M059J (cell line): ENCODE measurements at places on chromosomes 6 and 20.
A peak's percentile ranks its signal among the peaks of the same experiment; 100 is the strongest.

- DNase-seq, result no peak
Measured at GRCh38 chr6:143074101-143074500, 13.4 kb downstream of the AIG1 start.

- DNase-seq, result no peak
Measured at GRCh38 chr20:41639630-41640029, 21.5 kb upstream of the CHD6 start.

DNA sequence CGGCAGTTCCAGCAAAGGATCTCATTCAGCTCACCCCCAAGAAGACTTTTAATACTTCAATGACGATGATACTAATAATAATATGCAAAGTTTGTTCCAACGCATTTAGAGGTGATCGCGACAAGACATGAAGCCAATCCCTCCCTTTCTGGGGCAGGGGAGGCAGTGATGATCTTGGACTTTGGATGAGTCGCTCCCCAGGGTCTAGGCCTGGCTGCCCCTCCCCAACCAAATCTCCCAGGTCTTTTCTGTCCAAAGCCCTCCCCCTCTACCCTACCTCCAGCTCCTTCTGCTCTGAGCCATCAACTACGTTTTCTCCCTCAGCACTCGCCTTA lies 33.9 kb downstream of the HLA-A start:
- no peak for DNase-seq

- DNase-seq, result peak; percentile 64
Measured at GRCh38 chr20:51311636-51312479, 230.7 kb downstream of the NFATC2 start.

DNA sequence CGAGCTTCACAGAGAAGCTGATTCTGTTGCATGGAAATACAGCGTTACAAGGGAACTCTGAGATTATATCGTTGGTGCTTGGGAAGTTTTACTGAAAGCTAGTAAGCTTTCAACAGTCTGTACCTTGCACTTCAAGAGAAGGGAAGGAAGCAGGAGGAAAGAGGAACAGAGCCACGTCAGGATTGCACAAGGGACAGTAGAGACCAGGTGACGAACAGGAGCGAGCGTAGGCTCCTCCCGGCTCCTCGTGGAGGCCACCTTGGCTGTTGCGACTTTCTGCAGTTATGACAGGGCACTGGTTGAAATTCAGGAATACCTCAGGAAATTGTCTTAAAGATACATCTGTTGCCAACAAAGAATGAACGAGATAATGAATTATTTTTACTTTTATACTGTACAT lies 18.8 kb downstream of the RTF2 start:
- no peak for DNase-seq

GRCh38 chr6:126268092-126268491 lies 71.8 kb upstream of the CENPW start:
- DNase-seq, result peak; percentile 55

GRCh38 chr6:79455446-79455845 lies 81.8 kb downstream of the LCA5 start:
- DNase-seq, result no peak

DNA sequence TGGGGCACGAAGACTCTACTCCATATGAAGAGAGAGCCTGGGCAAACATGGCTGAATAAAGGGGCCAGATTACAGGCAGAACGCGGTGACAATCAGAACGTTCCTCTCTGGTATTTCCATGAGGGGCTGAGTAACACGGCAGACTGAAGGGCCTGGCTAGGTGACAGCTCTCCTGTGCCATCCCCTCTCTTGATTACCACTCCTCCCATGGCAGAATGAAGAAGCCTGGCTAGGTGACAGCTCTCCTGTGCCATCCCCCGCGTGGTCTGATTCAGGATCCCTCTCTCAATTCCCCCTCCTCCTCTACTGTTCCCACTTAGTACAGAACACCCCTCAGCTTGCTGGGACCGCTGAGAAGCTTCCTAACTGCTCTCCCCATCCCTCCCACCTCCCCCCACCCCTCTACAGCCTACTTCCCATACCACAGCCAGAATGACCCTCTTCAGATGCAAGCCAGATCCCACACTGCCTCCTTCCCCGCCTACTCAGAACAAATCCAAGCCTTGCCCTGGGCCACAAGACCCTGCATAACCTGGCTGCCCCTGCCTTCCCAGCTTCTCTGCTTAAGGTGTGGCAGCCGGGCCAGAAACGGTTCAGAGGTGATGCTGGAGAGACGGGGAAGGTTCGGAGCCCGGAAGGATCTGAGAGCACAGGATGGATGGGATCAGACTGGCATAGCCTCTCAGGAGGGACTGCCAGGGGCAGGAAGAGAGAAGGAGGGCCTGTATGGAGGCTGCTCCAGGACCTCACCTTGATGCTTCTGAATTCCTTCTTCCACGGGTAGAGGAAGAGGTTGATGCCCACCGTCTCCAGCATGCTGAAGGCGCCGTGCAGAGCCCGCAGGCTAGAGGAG lies 7.7 kb downstream of the SPATA2 start:
- DNase-seq, result no peak

DNA sequence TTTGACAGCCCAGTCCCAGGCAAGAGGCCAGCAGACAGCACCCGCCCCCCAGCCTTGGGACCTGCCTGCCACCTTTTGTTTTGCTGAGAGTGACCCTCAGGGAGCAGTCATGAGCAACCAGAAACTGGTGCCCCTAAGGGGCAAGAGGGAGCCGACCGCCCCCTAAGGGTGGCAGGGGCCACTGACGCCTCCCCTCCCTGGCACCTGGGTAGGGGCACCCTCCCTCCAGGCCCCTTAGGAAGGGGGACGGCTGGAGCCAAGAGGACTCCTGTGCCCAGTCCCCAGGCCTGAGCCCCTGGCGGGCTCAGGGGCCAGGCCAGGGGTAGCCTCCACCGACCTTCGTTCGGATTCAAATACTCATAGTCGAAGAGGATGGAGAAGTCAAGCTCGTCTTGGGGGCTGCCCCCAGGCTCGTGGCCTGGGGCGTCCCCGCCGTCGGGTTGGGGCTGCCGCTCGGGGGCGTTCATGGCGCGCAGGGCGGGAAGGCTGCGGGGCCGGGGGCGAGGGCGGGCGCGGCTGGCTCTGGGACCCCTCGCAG lies 417 bp downstream of the NFATC2 start:
- no peak for DNase-seq
